ENCODE measurements at places on chromosomes 13 and 19.

GRCh38 chr13:93505104-93505952 lies 278.7 kb downstream of the GPC6 start:
- DNase-seq = peak; percentile 20

GRCh38 chr13:37645181-37645740 lies 46.7 kb upstream of the POSTN start:
- DNase-seq = no peak

DNA sequence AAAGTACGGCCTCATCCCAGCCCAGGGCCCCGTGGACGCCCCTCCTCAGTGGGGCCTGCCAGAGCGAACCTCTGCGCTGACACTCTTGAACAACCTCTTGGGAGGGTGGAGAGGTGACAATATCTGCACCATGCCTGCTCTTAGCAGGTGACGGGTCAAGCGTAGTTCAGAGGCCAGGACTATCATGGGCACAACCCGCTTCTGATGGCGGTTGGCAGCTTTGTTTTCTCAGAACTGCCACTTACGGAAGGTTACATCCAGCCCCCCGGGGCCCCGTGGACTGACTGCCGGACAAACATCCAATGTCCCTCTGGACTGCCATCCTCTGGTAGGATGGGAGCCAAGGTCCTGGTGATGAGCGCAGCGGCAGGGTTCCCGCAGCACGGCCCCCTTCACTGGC lies 91.1 kb downstream of the TUBA3C start:
- no peak for DNase-seq

- no peak for DNase-seq
Measured at GRCh38 chr13:101785858-101786257, 333.4 kb downstream of the ITGBL1 start.

- no peak for DNase-seq
Measured at GRCh38 chr13:20566468-20566897, 474 bp upstream of the IFT88 start.

DNA sequence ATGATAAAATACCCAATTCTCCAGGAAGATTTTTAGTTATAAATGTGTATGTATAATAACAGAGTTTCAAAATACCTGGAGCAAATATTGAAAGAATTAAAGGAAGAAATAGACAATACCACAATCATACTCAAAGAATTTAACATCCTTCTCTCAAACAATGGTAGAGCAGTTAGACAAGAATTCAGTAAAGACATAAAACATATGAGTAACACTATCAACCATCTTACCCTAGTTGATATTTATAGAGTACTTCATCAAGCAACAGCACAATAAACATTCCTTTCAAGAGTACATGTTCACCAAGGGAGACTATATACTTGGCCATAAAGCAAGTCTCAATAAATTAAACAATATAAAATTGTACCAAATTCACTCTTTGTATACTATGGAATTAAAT lies 108.4 kb downstream of the DLEU7 start:
- no peak for DNase-seq

DNA sequence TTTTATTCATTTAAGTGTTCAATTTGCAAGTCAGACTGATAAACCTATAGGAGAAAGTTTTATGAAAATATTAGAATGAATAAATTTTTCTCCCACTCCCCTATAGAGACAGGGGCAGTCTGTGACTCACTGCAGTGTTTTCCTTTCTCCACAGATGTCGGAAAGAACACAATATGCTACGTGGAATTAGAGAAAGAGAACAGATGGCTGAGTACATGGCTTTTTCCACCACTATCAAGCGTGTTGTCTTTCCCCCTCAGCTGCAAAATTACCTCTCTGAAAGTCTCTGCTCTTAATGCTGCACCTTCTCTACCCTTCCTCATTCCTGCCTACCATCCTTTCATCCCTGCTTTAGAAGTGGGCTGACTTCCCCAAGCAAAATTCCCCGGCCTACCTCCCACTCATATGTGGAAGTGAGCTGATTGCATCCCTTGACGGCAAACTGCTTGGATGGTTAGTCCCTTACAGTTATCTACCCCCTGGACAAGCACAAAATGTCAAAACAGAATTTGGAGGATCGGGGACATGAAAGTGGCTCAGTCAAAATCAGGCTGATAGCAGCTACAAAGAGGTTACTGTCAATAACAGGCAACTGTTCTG lies 30.0 kb downstream of the FLT1 start:
- DNase-seq = no peak

DNA sequence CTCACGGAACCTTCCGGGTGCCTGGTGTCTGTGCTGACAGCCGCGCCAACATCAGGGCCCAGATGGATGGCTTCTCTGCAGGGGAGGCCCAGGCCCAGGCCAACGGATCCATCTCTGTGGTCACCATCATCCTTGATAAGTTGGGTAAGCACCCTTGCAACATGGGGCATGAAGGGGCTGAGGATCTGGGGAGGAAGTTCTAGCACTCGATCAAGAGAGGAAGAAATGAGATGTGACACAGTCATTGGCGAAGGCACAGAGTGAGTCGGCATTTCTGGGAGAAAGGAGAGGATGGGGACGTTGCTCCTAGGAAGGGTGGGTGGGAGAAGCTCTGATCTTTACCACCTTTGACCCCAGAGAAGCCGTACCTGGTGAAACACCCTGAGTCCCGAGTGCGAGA lies 4.4 kb downstream of the CILP2 start:
- DNase-seq = no peak

- DNase-seq = no peak
Measured at GRCh38 chr13:97425590-97425989, 8.4 kb upstream of the RAP2A start.

DNA sequence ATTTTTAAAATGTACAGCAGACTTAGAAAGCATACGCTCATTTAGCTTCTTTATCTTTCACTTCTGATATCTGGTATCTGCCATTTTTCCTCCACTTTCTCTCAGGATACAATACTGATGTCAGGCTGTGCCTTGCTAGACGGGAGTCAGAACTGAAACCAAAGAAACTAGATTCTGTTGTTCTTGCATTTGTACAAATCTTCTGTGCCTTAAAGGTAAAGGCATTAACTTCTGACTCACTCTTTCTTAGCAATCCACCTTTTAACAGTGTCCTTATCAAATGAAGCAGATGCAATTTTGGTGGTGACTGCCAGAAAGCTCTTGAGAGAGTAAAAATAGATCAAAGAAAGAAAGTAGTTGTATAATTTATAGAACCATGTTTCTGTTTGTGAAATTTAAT lies 370.4 kb downstream of the PCDH20 start:
- peak; percentile 26 for DNase-seq

DNA sequence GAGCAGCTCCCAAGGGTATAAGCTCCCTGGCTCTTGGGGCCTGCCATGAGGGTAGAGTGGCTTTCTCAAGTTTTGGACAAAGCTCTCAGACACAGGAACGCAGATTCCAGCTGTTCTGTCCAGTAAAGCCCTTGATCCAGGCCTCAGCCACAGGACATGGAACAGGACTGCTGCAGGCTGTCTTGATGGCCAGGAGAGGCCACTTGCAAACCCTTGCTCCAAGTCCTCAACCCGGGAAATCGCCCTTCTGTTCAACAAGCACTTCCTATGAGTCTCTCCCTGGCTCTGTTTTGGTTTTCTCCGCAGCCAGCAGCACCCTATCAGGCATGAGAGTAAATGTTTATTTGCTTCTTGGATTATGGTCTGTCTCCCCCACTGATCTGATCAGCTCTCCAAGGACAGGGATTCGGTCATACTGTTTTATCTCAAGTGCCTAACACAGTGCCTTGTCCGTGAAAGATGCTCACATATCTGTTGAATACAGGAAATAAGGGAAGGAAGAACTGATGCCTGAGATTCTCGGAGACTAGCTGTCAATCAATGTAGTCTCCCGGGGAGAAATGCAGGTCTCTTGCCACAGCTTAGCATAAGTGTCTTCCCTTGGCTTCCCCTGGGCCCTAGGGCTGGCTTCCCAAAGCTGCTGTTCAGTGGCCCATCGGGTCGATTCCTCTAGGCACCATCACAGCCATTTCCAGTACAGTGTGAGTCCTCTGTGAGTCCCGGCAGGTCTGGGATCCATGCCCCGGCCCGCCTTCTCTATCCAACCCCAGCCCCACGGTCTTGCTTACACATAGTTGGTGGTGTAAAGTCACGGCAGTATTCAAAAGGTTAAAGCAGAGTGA lies 90.8 kb downstream of the TSHZ3 start:
- no peak for DNase-seq

DNA sequence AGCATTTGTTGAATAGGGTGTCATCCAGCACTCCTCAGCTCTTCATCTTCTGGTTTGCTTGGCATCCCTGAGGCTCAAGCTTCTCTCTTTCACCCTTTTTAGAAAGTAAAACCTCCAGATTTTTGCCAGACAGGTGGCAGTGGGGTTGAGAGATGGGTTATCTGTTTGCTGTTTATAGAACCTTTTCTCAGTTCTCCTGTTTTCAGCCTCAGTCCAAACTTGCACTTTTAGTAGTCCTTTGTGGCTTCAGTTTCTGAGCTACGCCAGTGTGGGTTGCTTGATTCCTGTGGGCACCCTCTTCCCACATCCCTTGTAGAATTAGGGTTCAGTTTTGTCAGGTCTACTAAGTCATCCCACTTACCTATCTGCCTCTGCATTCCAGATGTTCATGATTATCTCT lies 147.9 kb downstream of the PAN3 start:
- DNase-seq = no peak

DNA sequence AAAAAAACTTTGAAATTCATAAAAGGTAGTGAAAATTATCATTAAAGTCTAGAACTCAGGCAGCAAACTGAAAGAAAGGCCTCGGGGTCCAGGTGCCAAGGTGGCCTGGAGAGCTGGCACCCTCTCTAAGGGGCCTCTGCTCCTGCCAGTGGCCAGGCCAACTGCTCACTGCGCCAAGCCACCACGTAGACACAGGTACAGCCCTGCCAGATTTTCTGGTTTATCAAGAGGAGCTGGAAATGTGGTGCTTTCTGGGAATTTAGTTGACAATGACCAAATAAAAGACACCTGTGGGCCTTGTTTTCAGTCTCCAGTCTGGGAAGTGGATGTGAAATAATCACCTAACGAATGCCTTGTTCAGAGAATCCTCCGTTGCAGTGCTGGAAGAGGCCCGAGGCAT lies 22.8 kb downstream of the ZNF574 start:
- no peak for DNase-seq

GRCh38 chr19:1734321-1734966 lies 18.9 kb upstream of the ONECUT3 start:
- no peak for DNase-seq

DNA sequence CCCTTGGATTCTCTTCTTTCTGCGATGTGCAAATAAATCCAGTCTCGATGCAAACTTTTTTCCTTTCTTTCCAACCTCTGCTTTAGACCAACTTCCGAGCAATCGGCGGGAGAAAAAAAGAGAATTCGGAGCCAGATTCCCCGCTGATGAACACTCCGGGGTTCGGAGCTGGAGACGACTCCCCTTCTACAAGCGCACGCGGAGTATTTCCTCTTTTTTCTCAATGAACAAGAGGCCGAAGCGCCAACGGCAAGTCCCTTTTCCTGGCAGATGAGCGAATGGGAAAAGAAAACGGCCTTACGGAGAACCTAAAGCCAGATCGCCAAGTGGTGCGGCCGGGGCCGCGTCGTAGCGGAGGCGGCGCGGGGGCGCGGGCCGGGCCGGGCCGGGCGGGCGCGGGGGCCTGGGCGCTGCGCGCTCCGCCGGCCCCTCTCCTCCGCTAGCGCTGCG lies 250 bp downstream of the SPRY2 start:
- DNase-seq = no peak

GRCh38 chr19:54155694-54156093 lies 3.8 kb downstream of the LENG1 start:
- DNase-seq = no peak

- DNase-seq = peak; percentile 48
Measured at GRCh38 chr19:10193790-10194499, 808 bp downstream of the DNMT1 start.

- DNase-seq = peak; percentile 34
Measured at GRCh38 chr19:41296433-41296871, 13.5 kb upstream of the CCDC97 start.

GRCh38 chr13:20192158-20192835 lies 441 bp downstream of the GJB2 start:
- peak; percentile 36 for DNase-seq

DNA sequence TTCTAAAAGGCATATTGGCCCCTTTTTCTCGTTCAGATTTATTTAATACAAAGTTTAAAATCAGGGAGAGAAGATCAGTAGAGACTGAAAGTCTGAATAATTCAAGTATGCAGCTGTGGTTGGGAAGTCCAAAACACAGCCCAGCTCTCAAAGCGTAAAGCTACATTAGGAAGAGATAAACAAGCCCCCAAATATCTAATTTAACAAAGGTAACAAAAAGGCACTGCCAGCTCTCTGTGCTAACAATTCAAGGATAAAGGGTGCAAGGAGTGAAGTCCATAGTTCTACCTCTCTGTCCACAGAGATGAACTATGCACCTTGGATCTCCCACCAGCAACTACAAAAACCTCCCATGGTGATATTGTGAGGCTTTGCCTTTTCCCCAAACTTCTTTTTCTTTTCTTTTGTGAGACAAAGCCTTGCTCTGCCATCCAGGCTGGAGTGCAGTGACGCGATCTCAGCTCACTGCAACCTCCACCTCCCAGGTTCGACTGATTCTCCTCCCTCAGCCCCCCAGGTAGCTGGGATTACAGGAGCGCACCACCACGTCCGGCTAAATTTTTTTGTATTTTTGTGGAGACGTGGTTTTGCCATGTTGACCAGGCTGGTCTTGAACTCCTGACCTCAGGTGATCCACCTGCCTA lies 104.4 kb downstream of the LHFPL6 start:
- no peak for DNase-seq

- peak; percentile 85 for DNase-seq
Measured at GRCh38 chr19:4889034-4889815, 13.5 kb downstream of the ARRDC5 start.

DNA sequence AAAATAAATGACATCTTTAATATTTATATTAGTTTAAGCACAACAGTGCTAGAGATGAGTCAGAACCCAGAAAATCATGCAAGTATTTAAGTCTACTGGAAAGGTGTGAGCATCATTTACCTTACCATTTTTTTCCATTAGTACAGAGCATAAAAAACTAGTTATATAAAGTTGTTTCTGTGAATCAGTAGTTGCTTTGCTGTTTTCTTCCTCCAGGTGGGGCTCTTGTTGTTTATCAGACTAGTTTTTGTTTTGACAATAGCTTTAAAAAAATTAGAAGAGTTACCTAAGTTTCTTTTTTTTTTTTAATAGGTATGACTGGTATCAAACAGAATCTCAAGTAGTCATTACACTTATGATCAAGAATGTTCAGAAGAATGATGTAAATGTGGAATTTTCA lies 12.7 kb downstream of the SUGT1 start:
- DNase-seq = no peak
